Sciatic nerve (tissue), 2 donors: ENCODE measurements at places on chromosomes 1 and 21.

- DNase-seq: no peak
Observed at GRCh38 chr1:75092141-75092540, 42.0 kb upstream of the LHX8 start.

DNA sequence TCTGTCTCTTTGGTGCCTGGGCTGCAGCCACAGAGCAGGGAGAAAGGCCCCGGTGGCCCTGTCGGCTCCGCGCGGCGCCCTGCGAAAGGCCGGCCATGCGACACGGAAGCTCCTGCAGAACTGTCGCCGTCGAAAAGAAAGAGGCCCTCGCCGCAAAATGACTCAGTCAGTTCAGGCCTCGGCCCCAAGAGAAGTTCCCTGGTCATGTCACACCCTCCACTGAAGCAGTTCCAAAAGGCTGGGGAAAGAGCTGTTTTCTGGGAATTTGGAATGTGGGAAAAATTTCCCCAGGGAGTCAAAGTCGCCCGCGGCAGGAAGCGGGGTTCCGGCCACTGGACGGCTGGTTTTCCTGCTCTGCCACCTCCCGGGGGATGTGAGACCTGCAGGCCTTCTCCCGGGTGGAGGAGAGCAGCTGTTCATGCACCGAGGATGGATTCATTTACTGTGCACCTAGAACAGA lies 115.8 kb upstream of the ZNF678 start:
- DNase-seq: no peak

DNA sequence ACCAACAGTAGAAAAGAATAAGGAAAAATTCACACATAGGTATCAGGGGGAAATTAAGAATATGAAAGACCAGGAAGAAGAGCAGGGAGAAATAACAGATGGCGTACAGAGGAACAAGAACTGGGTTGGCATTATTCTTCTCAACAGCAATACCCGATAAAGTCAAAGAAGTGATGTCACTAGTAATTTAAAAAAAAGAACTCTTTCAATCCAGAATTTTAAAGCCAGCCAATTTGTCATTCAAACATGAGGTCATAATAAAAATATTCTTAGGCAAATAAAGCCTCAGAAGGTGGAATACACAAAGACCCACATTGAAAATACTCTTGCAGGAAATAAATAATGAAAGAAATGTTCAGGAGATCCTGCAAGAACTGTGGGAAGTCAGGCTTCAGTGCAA lies 8.8 kb downstream of the NCMAP start:
- no peak for DNase-seq

DNA sequence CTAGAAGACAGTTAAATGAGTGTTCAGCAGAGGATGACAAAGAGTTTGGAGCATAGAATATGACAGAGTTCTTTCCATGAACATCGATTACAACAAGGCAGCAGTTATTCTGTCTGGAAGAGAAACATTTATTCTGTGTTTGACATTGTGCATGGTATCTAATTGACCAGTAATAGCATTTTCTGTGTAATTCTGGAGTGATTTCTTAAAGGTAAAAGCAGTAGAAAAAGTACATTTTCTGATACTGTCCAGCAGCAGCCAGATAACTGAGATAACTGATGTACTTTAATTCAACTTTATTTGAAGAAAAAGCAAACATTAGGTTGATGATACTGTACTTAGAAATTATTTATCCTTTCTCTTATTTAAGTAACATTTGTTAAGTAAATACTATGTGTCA lies 497.1 kb downstream of the AGBL4 start:
- no peak for DNase-seq

DNA sequence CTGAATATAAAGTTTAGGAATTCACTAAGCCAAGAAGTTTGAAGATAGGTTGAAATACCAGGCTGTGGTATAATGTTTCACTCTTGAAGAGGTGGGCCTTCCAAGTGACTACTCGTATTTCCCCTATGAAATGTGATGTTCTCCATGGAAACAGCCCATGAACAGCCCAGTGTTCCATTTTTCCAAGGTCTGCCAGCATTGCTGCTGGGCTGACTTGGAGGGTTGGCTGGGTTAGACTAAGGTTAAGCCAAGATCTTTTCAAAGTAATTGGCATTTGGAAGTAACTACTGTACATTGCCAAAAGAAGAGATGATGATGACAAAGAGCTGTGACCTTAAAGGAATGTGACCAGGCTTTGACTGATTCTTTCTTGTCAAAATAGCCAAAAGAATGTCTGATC lies 73.8 kb downstream of the RPE65 start:
- no peak for DNase-seq

DNA sequence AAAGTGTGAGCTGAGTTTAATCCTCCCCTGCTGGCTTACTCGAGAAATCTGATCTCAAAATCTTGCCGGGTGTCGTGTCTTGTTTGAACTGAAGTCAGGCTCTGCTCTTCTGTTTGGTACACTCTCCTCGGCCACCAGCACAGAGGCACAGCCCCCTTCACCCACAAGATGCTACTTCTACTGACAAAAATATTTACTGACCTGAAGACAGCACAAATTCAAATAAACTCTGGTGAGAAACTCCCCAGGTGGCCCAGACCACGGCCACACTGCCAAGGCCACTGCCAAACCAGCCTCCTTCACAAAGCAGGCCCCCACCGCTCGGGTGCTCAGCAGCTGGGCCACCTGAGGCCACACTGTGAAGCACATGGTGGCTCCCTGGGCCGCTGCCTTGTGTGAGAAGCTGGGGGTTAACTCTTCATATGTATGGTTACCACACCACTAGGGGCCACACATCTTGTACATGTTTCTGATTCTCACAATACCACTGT lies 80.6 kb downstream of the TGFBR3 start:
- DNase-seq: no peak

GRCh38 chr1:230633469-230633868 lies 8.8 kb upstream of the COG2 start:
- no peak for DNase-seq

DNA sequence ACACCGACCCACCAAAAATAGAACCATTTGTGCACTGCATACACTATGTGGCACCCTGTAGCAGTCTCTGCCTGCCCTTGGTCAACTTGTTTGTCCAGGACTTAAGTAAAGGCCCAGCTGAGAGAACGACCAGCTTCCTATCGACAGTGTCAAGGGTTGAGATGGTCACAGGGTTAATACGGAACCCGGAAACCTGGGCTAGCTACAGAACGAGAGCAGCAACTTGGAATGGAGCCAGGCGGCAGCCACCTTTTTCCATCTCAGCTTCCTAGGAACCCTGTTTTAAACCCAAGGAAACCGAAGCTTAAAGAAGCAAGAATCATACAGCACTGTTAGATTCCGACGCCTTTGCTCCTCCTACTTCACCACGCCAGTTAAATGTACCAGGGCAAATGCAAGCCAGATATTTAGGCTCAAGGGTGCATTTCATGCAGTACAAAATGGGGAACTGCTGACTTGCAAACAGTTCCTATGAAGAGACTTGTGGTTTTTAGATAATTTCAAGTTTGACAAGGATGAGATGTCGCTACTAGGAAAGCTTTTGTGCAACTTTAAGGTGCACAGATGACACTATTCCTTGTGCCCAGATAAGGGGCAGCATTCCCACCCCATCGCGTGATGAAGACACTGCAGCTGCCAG lies 35.5 kb downstream of the SLC66A1 start:
- no peak for DNase-seq

DNA sequence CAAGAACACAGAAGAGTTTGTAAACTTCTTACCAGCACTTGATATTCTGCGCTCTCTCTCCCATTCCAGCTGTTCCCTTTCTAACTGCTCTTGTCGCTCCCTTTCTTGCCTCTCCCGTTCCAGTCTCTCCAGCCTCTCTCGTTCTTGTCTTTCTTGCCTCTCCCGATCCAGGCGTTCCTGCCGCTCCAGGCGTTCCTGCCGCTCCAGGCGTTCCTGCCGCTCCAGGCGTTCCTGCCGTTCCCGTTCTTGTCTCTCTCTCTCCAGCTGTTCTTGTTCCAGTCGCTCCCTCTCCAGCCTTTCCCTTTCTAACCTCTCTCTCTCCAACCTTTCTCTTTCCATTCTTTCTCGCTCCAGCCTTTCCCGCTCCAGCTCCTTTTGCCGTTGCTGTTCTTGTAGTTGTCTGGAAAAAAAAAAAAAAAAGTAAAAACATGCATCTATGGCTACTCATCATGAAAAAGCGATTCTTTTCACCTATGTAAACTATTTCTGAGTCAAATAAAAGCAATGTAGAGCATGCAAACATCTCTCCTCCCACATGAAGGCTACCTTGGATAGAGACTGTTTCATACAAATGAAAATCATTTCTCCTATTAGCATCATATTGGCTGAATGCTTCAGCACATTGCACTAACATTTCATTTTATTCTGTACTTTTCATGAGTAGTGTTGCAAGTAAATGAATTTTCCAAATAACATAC lies 91.5 kb upstream of the LBR start:
- no peak for DNase-seq

DNA sequence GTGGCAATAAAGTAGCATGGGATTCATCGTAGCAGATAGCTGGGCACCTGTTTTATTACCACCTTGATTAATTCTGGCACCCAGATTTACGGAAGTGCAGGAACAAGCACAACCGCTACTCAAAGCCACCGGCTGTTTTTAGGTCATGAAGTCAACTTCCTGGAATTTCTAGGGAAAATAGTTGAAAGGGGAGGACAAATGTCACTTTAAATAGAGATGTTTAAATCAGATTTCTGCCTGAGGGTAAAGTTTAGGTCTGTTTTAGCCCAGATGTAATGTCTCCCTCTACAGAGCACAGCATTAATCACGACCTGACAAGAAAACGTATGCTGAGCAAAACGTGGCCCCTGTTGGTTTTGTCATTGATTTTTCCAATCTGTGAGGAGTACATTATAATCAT lies 8.0 kb downstream of the ADGRL2 start:
- DNase-seq: no peak

DNA sequence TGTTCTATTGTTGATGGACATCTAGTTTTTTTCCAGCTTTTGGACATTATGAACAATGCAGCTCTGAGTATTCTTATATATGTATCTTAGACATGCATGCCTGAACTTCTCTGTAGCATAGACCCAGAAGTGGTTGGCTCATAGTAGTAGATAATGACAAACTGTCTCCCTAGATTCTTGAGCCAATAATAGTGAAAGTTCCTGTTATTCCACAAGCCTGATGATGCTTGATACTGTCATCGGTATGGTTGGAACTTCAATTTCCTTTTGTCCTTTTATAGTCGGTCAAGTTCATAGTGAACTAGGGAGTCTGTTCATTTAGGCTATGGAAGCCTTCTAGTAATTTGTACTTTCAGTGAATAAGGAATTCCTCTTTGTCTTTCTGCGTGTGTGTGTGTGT lies 56.8 kb downstream of the MTR start:
- DNase-seq: no peak

DNA sequence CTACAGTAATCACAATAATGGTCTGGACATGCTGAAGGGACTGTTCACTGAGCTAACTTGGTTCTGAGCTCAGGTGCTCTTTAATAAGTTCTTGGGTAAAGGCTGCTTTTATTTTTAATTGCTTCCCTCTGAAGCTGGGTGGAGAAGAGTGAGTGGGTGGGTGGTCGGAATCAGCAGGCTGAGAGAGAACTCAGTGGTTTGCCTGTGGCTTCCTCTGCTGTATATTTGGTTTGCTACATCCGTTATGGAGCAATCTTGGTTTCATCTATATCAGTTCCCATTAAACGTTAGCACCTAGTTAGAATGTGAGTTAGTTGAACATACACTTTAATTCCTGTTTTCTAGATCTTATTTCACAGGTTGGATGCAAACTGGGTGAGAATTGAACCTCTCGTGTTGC lies 23.3 kb downstream of the CNIH4 start:
- no peak for DNase-seq

- DNase-seq: no peak
Observed at GRCh38 chr1:224632381-224632871, 16.3 kb downstream of the CNIH3 start.

DNA sequence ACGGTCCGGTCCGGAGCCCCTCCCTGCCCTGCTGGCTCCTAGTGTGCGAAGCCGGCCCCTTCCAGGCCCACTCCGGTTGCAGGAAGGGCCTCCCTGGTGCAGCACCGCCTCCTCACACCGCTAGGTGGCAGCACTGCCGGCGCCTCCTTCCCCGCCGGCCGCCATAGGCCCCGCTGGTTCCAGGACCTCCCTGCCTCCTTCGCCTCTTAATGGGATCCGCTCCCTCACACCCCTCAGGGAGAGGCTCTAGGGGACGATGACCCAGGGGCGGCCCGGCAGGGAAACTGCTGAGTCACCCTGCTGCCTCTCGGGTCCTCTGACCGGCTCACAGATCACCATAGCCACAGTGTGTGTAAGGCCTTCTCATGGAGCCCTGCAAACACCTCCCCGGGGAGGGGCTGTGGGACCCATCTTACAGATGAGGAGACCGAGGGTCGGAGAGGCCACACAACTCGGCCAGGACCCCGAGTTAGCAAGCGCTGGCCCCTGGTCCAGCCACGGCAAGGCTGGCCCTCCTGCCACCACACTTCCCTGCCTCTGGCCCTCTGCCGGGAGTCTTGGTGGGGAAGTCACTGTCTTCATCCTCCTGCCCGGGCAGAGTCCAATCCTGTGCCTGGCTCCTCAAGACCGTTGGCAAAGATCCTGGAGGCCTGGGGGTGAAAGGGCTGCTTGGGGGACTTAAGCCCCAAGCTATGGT lies 1.6 kb upstream of the AJAP1 start:
- peak; percentile 74 for DNase-seq

DNA sequence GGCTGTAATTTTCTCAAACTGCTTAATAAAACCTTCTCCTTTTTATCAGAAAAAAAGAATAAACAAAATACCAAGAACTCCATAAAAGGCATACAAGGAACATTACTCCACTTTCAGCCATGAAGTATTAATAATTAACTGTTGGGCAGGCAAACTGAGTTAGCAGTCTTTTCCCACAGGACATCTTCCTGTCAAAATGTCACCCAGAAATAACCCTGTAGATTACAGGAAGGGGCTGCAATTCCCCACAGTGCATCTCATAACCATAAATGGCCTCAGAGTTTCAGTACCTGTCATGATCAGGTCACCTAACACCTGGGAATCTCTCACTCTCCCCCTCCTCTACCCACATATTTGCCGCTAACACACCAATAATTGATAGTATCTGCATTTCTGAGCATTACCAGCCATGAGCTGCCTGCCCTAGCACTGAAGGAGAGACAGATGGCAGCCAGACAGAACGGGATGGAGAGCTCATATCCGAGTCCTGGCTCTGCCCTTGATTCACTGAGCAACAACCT lies 475.0 kb downstream of the SMYD3 start:
- DNase-seq: no peak

GRCh38 chr1:40379785-40380452 lies 6.4 kb downstream of the SMAP2 start:
- DNase-seq: no peak

DNA sequence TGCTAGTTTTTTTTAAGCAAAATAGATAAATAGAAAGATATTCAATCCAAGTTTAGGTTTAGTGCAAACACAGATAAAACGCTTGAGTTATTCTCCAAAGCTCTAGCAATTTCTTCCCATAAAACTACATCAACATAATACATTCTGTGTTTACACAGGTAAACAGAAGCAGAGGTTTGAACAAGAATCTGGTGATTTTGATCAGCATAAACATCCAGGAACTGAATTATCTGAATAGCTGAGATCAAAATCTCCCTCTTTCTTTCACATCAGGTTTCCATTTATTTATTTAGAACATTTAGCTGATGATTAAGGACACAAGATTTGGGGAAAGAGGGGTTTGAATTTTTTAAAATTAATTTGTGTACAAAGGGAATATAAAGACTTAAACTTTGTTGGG lies 1564.6 kb downstream of the MRPL39 start:
- no peak for DNase-seq

- DNase-seq: no peak
Observed at GRCh38 chr1:232040260-232040659, 413.7 kb downstream of the DISC1 start.

GRCh38 chr1:72119491-72119890 lies 162.8 kb downstream of the NEGR1 start:
- DNase-seq: no peak

- DNase-seq: no peak
Observed at GRCh38 chr21:25107708-25108107, 499.6 kb downstream of the MRPL39 start.

- no peak for DNase-seq
Observed at GRCh38 chr1:46576596-46576995, 25.1 kb upstream of the KNCN start.
